ENCODE measurements at places on chromosomes 13 and 19. TPM values are rescaled to one million over a fixed set of nuclear protein-coding genes. Genes with fewer than 3 reads are reported as not detected.
A peak's percentile ranks its signal among the peaks of the same experiment; 100 is the strongest.

- DNase-seq = no peak
Observed at GRCh38 chr13:31038834-31039552, 106.5 kb downstream of the TEX26 start.

Gene CYP4F3
- 0.35 TPM for total RNA-seq

DNA sequence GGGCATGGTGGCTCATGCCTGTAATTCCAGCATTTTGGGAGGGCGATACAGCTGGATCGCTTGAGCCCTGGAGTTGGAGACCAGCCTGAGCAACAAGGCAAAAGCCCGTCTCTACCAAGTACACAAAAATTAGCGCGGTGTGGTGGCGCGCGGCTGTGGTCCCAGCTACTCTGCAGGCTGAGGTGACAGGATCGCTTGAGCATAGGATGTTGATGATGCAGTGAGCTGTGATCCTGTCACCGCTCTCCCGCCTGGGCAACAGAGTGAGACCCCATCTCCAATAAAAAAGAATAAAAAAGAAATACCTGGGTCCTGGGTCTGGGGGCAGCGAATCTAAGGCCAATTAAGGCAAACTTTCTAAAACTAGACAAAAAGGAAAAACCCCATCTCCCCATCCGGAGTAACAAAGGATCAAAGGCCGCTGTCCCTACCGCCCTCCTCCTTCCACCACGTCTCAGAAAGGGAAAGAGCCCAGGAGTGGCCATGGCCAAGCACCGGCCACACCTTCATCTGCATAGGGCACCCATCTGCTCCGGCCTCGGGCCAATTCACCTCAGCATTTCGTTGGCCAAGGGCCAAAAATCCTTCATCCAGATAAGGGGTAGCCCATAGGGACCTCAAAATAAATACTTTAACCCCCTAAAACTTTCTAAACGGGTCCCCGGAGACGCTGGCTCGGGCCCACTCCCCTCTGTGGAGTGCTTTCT, 851 bp downstream of the ZNF320 start:
- DNase-seq = peak; percentile 49

DNA sequence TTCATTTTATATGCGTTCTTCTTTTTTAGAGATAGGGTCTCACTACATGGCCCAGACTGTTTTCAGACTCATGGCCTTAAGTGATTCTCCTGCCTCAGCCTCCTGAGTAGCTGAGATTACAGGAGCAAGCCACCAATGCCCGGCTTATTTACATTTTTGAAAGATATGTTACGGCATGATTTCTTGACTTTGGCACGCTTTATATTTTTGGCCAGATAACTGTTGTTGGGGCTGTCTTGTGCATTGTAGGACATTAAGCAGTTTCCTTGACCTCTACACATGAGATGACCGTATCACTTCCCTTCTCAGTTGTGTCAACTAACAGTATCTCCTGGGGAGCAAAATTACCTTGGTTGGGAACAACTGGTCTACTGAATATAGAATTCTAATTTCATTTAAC, 28.9 kb upstream of the CLDN10 start:
- DNase-seq = no peak

Gene ICAM5
- total RNA-seq = 0.22 TPM

- no peak for DNase-seq
Observed at GRCh38 chr13:24618011-24618955, 61.9 kb upstream of the ATP12A start.

Gene VSTM1
- not detected for total RNA-seq

Gene CADM4
- 7.7 TPM for total RNA-seq

Gene AKT1S1
- total RNA-seq = 19.8 TPM

GRCh38 chr19:32613008-32613407, 32.0 kb downstream of the PDCD5 start:
- no peak for DNase-seq

Gene ZNF234
- total RNA-seq = 2.0 TPM

Gene STOML3
- total RNA-seq = not detected
